ENCODE measurements at places on chromosomes 1 and 21.

- DNase-seq, result no peak
These were observed 61.6 kb downstream of the PTPRC start for GRCh38 chr1:198700396-198700795.

GRCh38 chr1:216285052-216285451 is 138.2 kb downstream of the USH2A start:
- peak; percentile 18 for DNase-seq

DNA sequence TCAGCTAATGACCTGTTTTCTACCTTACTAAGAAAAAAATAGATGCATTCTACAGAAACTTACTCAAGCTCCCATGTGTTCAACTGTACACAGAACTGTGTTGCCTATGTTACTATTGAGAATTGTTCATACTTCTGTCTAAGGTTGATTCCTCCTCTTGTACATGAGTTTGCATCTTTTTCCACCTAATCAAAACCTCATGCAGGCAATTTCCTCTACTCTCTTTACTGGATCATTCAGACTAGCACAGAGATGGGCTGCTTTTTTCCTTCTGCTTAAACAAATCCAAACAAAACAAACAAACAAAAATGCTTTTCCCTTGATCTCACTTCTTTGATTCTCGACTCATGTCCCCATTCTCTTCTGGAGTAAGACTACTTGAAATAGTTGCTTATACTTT is 58.8 kb upstream of the PTGFR start:
- DNase-seq, result no peak

GRCh38 chr1:88998716-88999115 is 6.3 kb upstream of the KYAT3 start:
- DNase-seq, result peak; percentile 85

DNA sequence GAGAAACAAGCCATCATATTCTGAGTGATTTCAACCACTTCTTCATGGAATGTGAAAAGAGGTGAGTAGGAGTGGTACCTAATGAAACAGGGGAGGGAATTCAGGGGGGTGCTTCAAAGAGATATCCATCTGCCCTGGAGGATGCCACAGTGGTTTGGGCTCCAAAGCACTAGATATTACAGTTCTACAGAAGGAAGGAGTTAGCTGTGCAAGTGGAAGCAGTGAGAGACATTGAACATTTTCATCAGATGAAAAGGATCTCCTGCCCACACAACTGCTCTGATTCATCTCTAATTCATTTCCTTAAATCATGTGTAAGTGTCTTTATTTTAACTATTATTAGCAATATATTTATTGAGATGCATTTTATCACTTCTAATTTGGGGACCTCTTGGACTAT is 2.8 kb upstream of the RGS5 start:
- DNase-seq, result no peak

- peak; percentile 17 for DNase-seq
These were observed 110.1 kb upstream of the ZNHIT6 start for GRCh38 chr1:85818371-85818770.

DNA sequence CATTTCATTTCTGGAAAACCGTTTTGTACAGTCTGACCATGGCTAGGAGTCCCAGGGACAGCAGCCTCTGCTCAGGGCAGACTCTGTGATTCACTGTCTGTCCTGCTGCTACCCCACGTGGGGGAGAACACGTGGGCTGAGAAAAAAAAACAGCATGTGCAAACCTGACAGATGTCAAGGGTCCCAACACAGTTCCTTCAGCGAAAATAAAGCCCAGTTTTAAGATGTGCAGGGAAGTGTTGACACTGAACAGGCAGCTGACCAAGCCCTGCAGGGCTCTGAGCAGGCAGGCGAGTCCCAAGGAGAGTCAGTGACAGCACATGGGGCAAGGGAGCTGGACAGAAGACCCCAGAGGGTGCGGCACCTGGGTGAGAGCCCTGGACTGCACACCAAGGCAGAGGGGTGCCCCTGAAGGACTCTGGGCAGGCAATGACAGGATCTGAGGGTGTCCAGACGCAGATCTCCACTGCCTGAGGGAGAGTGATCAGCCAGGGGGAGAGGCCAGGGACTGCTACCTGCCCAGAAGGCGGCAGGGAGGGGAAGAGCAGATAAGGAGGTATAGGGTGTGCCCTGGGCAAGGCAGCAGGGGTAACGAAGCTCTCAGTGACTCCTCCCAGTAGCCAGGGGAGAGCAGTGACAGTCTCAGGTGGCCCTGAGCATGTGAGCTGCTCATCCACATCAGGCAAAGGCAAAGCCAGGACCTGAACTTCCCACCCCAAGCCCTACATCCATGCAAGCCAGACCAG is 5.1 kb upstream of the SPATC1L start:
- no peak for DNase-seq

DNA sequence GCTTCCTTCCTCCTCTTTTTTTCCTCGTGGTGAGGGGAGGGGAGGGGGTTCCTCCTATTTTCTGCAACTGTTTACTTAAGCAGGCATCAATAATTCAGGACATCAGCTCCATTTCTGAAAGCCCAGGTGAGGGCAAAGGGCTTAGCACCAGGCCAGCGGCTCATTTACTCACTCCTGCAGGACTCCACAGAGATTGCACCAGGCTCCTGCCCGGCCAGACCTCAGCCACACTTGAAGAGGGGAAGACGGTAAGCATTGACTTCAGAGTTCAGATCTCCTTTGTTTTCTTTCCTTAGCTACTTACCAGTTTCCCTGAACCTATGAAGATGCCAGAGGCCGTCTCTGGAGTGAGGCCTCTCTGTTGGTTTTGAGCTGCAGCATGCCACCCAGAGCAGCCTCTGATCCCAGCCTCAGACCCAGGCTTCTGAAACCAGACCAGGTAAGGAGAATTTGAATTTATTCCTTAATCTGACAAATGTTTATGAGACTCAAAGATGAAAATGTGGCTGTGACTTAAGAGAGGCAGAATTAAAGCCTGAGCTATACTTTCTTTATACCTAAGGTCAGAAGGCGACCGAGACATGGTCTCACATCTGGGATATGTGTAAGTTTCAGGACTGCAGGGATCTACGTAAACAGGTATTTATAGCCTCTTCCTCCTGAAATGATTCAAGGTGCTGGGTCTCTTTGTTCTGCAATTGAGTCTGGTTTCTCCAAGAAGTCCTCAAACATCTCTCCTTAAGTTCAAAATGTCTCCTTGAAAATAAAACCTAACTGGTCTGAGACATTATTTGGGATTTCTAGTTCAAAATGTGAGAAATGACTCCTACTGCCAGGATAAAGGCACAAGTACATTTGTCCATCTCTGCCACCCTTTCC is 272.5 kb upstream of the RUNX1 start:
- DNase-seq, result no peak

DNA sequence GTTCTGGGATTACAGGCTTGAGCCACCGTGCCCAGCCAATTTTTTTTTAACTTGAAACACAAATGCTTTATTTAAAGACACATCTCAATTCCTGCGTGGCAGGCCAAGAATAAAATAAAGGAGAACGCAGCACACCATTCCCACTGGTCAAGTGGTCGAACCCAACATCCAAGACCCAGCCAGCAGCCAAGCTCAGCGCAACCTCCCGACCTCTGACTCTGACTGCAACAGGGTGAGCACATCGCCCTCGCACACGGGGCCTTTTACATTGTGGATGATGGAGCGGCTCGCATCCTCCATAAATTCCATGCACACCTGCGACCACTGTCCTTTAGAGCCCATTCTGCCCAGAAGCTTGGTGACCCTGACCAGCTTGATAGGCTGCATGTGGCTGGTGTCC is 5.5 kb upstream of the GUK1 start:
- no peak for DNase-seq

GRCh38 chr1:232105561-232105960 is 479.0 kb downstream of the DISC1 start:
- no peak for DNase-seq

DNA sequence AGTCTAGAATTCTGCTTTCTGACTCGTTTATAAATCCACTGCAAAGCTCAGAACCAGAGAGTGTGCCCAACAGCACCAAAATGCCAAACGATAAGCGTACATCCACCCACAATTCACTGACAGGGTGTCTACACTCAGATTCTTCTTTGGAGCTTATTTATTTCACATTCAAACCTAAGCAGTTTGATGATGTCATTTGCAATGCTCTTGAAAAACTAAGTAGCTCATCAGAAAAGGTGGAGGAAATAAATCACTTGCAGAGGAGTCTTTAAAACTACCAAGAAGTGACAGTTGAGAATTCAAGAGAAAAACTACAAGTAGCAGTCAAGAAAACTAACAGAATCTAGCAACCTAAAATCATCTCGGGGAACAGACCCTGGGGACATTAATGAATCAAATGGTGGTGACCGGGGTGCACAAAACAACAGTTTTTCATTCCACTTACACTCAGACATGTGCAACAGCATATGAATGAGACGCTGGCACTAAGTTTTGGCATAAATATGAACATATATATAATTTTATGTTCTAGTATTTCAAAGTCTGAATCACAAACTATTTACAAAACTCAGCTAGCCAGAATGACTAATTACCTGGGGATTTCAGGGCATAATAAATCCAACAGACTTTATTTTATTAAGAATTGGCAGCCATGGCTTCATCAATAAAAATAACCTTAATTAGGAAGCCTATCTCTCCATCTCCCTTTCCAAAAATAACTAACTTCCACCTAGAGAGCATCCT is 119.4 kb downstream of the SIPA1L2 start:
- no peak for DNase-seq

DNA sequence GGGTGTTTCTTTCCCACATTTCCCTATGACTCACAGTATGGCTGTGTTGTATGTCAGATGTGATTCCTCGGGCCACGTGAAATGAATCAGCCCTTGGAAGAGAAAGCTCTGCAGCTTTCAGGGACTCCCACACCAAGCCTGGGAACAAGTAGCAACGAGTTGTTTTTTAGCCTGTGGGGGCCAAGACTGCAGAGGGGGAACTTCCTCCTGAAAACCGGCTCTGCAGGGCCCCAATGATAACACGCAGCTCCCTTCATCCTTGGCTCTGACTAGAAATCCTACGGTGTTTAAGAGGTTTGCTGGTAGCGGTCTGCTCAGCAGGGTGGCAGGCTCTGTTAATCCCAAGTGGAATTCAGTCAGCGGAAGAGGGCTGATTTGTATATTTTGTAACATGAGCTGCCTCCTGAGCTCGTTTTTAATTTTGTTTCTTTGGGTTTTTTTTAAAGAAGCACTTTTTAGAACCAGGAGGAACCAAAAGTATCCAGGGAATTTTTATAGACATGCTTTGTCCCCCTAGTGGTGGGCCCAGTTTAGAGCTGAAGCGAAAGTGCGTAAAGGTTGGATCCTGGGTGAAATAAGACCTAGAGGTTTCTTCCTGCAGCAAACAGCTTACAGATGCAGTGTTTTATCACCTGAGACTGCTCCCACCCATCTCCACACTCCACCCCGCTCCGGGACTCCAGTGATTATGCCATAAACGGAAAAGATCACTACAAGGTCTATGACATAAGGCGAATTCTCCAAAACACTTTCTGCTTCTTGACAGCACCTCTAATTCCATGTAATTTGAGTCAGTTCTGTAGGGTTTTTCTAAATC is 48.8 kb downstream of the LAMC2 start:
- peak; percentile 88 for DNase-seq

DNA sequence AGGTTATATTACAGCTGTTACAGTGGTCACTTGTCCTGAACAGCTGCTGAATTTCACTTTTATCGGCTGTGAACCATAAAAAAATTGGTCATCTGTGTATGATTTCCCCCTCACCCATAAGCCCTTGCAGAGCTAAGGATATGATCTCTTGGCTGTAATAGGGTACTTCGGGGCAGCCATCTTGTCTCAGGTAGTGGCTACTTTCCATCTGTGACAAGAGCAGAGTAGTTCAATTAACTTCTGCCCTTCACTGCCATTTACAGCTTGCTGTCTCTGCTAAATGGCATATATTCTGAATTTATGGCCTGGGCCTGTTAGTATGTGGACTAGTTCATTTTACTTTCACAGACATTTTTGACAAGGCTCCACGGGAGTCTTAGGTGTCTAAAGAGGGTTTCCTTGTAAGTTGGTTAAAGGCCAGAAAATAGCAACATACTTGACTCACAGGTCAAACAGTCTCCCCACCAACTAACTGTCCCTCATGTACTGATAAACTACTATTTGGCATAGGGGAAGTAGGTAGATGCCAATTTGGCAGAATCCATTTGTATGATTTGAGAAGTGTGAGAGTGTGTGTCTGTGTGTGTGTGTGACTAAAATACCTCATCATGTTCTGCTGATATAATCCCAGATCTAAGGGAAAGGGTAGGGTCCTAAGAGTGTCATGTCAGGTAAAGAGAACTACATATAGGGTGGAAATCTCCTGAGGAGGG is 151.6 kb downstream of the KCTD3 start:
- DNase-seq, result no peak
